ENCODE measurements at places on chromosomes 12 and 14.

GRCh38 chr14:66000766-66001165, 485.4 kb upstream of the CCDC196 start:
- no peak for DNase-seq

GRCh38 chr12:94867066-94867855, 136.2 kb downstream of the NDUFA12 start:
- DNase-seq = no peak

DNA sequence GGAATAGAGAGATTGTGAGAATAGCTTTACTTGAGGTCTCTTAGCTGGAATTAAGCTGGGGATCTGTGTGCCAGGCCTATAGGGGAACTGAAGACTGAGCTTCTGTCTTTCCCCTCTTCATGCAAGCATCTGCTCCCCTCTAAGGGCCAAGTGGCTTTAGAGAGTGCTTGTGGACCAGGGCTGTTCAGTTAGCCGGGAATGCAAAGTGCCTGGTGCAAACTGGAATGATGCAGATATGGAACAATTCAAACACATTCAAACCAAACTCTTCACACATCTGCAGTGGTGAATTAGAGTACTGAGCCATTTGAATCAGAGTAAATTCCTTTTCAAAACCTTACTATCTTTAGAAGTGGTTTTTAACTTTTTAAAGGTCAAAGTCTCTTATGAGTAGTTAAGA, 99.0 kb downstream of the LIN7A start:
- DNase-seq = no peak

DNA sequence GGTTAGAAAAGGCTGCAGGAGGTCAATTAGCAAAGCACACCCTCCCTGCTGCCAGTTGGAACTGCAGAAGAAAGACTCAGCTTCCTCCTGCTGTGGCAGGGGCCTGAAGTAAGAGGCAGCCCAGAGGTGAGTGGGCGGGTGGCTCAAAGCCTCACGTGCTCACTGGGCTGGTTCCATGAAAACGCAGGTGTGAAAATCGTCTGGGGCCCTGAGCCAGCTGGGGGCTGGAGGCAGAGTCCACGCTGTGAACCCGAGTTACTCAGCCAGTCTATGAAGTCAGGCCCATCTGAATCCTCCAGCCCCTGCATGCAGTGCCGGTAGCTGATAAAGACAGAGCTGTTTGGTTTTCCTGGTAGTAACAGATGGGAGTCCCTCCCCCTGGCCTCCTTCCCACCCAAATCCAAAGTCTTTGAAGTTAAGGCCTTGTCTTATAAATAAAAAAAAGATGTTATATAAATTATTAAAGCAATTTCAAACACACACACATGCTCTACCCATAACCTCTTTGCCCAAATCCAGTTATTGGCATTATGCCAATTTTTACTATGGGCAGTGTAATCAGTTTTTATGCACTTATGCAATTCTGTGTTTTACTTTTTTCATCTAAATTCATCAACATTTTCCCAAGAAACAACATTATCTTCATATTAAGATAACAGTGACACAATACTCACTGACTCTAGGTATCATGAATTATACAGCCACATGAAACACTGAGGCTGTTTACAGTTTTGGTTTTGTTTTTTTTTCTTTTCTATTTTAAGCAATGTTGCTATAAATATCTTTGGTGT, 57.9 kb upstream of the PNMA1 start:
- DNase-seq = no peak

DNA sequence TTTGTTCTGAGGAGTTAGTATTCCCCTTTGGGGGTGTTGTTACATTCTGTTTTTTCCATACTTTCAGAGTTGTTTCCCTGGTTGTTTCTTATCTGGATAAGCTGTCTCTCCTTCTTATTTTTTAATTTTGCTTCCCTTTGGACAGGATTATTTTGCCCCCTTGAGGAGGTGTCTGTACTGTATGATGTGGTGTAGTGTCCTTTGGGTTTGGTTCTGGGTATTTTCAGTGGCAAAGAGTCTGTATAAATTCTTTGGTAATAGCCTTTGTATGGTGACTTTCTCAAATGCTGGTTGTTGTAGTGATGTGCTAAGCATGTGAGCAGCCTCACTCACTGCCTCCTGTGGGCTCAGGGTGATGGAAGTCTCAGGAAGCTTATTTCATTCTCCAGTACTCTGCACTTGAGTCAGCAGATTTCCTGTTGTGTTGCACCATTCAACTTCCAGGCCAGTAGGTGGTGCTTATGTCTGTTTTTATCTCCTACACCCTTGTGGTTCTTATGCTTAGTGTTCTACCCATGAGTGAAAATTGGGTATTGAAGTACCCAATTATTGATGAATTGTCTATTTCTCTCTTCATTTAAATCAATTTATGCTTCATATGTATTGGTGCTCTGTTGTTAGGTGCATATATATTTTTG, 103.3 kb upstream of the PMCH start:
- peak; percentile 54 for DNase-seq

- DNase-seq = no peak
Observed at GRCh38 chr14:20215196-20215595, 8.3 kb upstream of the OR11H6 start.

GRCh38 chr12:61037792-61038191, 1222.4 kb upstream of the USP15 start:
- DNase-seq = no peak

GRCh38 chr12:100672075-100672592, 98.7 kb downstream of the GAS2L3 start:
- no peak for DNase-seq

DNA sequence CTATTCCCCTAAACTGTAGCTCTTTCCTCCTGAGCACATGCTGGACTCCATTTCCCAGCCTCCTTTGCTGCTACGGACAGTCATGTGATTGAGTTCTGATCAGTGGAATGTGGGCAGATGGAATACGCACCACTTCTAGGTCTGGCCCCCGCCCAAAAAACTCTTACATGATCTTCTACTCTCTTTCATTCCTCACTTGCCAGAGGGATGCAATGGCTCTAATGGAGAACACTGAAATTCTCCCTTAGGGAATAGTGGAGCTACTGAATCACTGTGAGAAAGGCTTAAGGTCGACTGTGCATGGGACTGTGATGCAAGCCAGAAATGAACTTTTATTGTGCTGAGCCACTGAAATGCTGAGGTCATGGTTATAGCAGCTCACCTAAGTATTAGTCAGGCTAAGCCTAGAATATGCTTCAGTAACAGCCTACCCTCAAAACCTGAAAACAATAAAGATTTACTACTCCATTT, 13.0 kb upstream of the TMED2 start:
- DNase-seq = peak; percentile 88

- DNase-seq = no peak
Observed at GRCh38 chr14:31945701-31946100, 131.4 kb upstream of the ARHGAP5 start.

DNA sequence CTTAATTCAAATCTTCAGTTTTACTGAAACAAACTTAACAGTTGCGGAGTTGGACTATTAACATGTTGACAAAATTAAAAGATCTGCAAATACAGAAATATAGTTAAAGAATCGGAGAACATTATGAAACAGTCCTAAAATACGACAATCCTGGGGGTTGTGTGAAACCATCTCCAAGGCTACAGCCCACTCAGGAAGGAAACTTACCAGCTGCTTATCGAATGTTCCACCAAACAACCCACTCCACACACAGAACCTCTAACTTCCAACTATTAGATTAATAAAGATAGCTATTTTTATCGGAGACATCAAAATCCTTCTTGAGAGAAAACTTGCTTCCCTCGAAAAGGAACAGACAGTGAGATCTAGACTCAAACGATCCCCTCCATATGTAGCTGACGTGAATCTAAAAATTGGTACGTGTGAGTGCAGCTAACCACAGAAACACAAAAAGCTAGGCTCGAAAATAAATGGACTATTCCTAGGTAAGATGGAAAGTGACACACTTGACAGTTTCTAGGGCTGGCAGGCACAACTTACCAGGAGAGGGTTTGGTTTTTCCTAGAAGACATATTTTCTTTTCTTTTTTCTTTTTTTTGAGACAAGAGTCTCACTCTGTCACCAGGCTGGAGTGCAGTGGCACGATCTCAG, 12.9 kb downstream of the VPS37B start:
- no peak for DNase-seq

GRCh38 chr14:44211718-44212117, 295.4 kb downstream of the FSCB start:
- no peak for DNase-seq

DNA sequence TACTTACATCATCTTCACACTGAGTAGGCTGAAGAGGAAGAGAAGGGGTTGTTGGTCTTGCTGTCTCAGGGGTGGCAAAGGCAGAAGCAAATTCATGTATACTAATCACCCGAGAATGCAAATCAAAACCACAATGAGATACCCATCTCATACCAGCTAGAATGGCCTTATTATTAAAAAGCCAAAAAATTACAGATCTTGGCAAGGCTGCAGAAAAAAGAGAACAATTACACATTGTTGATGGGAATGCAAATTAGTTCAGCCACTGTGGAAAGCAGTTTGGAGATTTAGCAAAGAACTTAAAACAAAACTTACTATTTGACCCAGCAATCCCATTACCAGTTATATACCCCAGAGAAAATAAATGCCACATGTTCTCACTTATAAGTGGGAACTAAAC, 154.9 kb downstream of the SEC23A start:
- peak; percentile 93 for DNase-seq

- no peak for DNase-seq
Observed at GRCh38 chr12:7073946-7074345, 13.4 kb downstream of the C1S start.

DNA sequence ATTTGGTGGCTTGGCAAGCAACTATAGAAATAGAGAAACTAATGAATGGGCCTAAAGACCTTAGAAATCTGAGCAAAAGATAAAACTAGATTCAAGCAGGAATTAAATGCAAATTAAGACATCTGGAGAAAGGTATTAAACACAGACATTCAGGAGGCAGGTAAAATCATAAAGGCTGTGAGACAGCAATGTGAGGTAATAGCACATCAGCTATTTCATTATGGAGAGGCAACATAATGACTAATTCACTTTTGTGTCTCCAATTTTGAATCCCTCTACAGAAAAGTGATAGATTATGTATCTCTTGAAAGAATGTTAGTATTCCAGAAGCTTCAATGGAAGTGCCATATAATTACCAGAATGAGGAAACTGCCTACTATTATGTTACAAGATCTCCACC, 175.9 kb upstream of the LRIG3 start:
- no peak for DNase-seq

DNA sequence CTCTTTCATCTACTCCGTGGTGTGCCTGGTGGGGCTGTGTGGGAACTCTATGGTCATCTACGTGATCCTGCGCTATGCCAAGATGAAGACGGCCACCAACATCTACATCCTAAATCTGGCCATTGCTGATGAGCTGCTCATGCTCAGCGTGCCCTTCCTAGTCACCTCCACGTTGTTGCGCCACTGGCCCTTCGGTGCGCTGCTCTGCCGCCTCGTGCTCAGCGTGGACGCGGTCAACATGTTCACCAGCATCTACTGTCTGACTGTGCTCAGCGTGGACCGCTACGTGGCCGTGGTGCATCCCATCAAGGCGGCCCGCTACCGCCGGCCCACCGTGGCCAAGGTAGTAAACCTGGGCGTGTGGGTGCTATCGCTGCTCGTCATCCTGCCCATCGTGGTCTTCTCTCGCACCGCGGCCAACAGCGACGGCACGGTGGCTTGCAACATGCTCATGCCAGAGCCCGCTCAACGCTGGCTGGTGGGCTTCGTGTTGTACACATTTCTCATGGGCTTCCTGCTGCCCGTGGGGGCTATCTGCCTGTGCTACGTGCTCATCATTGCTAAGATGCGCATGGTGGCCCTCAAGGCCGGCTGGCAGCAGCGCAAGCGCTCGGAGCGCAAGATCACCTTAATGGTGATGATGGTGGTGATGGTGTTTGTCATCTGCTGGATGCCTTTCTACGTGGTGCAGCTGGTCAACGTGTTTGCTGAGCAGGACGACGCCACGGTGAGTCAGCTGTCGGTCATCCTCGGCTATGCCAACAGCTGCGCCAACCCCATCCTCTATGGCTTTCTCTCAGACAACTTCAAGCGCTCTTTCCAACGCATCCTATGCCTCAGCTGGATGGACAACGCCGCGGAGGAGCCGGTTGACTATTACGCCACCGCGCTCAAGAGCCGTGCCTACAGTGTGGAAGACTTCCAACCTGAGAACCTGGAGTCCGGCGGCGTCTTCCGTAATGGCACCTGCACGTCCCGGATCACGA, 2.2 kb downstream of the SSTR1 start:
- no peak for DNase-seq

DNA sequence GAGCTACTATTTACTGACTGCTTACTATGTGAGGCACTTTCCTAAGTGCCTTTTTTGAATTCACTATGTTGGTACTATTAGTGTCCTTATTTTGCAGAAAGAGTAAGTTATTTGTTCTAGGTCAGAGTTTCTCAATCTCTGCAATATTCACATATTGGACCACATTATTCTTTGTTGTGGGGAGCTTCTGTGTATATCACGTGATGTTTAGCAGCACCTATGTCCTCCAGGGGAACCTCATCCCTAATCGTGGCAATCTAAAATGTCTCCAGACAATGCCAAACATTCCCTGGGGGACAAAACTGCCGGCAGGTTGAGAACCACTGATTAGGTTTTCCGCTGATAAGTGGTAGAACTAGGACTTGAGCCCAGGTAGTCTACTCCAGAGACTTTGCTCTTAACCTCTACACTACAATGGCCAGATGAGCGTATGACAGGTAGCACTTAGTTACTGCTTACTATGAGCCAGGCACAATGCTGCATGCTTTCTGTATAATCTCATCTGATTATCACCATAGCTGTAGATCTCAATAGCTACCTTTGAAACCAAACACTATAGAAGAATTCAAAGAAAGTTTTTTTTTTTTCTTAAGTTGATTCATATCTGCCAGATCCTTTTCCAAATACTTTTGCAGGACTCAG, 38.9 kb downstream of the NELL2 start:
- DNase-seq = no peak

- no peak for DNase-seq
Observed at GRCh38 chr12:106941481-106942156, 14.1 kb upstream of the TMEM263 start.

DNA sequence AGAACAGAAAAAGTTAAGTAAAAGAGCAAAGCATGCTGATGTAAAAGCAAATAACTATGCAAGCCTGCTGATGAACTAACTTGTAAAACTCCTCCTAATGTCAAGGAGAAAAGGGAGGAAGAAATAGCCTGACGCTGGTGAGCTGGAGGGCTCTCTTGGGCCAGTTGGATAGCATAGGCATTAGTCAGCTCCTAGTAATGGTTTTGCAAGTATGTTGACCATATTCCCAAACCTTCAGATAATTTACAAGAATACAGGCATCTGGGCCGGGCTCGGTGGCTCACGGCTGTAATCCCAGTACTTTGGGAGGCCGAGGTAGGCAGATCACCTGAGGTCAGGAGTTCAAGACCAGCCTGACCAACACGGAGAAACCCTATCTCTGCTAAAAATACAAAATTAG, 871.4 kb downstream of the C12orf50 start:
- DNase-seq = no peak

GRCh38 chr14:33010495-33010894, 71.8 kb downstream of the NPAS3 start:
- DNase-seq = no peak

- DNase-seq = no peak
Observed at GRCh38 chr12:110005319-110005973, 6.2 kb downstream of the ANKRD13A start.

DNA sequence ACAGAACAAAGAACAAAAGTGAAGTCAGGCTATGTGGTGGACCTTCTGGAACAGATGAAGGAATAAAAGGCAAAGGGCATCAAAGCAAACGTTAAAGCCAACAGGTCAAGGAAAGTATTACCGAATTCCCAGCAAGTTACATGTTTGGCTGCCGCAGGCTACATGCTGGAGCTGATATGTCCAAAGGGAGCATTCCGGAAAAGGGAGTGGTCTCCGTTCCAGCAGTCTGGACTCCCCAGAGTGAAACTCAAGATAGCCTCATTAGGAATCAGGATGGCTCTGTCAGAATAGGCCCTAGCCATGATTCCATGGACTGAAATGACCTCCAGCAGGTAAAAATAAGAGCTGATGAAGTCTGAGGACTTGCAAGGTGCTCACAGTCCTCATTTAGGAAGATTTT, 379.8 kb upstream of the PRICKLE1 start:
- DNase-seq = no peak

Data from foreskin melanocyte (primary cell).